ENCODE measurements at places on chromosomes 4 and X.

DNA sequence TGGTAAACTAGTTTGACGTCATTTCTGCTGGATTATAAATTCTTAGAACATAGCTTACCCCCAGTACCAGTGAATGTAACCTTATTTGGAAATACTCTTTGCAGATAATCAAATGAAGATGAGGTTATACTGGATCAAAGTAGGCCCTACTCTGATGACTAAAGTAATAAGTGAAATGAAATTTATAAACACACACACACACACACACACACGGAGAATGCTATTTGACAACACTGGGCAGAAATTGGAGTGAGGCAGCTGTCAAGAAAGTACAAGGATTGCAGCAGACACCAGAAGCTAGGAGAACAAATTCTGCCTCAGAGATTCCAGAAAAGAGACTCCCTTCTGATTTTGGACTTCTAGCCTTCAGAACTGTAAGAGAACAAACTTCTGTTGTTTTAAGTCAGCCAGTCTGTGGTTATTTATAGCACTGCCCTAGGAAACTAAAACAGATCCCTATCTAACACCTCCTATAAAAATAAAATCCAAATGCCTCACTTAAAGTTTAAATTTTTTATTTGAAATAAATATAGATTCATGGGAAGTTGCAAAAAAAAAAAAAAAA is 448.6 kb downstream of the PCDH18 start:
- no peak for DNase-seq

- no peak for DNase-seq
Measured at GRCh38 chr4:122364700-122365404, 14.0 kb upstream of the ADAD1 start.

DNA sequence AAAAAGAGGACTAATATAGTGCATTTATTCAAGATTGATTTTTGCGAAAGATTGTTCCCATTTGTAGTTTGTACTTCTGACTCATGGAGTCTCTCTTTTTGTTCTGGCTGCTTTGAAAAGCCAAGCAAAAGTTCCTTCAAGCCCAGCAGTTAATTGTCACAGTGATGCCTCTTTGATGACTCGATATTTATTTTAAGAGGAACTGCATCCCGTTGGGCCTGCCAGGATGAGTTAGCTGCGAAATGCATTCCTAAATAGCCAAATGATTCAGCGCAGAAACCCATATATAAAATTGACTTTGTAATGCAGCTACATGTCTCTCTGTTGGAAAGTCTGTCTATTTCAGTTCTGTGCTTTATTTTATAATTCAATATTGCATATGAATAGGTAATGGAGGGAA is 295.1 kb downstream of the GBA3 start:
- peak; percentile 37 for DNase-seq

GRCh38 chr4:185872747-185873380 is 60.9 kb upstream of the SORBS2 start:
- no peak for DNase-seq

DNA sequence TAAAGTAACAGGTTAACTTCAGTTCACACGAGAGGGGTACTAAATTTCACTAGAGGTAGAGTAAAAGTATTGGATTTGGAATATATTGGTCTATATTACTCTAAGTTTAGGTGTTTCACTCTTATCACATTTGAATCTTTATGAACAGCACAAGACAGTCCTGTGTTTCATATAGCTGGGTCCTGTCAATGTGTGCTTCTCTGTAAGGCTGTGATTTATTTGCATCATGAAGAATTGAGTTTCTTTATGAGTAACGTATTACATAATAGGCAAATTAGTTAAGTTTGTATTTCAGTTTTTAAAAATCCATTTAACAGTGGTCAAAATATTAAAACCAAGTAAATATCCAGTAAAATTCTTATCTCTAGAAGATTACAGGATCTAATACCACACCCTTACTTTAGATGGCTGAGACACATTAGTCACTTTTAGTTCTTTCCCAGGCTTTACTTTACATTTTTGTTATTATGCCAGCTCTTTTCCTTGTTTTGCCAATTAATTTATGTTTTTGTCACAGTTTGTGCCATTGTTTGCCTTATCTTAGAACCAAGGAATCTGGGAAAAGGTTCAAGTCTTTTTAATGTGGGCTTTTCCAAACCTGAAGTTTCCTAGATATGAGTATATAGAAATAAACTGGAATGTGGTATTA is 32.1 kb downstream of the NUDT6 start:
- no peak for DNase-seq

GRCh38 chrX:11533199-11533651 is 132.5 kb downstream of the ARHGAP6 start:
- peak; percentile 2 for DNase-seq

GRCh38 chr4:124583797-124584196 is 128.7 kb downstream of the ANKRD50 start:
- DNase-seq: no peak

GRCh38 chr4:19729886-19730651 is 521.6 kb upstream of the SLIT2 start:
- DNase-seq: no peak

DNA sequence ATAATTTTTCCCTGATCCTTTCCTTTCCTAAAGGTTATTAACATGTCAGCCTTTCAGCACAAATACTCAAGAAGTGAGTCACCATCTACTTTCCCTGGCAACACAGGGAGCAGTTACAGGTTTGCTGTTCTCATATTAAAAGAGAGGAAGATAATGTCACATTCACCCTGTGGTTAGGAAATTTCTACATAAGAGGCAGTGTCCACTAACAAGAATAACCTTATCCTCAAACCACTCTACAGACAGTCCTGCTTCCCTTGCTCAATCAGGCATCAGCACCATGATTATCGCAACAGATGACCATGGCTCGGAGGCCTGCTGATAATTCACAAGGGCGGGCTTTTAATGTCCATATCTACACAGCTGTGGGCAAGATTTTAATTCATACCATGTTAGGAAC is 30.9 kb downstream of the RNF150 start:
- DNase-seq: peak; percentile 67

DNA sequence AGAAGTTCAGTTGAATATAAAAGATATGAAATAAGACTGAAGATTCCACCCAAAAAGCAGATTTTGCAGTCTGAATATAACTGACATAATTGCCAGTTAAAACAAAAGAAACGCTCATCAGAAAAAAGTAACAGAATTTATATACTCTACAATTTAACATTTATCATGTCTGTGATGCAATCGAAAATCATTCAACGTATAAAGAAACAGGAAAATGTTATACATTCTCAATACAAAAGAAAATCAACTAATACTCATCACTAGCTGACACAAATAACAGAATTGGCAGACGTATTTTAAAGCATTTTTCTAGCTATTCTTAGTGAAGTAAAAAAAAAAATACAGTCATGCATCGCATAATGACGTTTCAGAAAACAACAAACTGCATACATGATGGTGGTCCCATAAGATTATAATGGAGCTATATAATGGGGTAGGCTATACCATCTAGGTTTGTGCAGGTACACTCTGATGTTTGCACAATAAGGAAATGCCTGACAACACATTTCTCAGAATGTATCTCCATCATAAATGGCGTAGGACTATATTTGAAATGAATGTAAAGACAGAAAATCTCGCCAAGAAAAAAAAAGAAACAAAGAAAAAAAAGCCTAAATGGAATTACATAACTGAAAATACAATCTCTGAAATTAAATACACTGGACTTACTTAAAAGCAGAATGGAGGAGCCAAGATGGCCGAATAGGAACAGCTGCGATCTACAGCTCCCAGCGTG is 34.3 kb downstream of the OR13H1 start:
- DNase-seq: no peak

Measured in foreskin keratinocyte (primary cell).